ENCODE measurements at places on chromosomes 12 and 14. TPM values are rescaled to one million over a fixed set of nuclear protein-coding genes. Genes with fewer than 3 reads are reported as not detected.

- DNase-seq, result no peak
These were observed 50.6 kb upstream of the PTGR2 start for GRCh38 chr14:73800970-73801515.

DNA sequence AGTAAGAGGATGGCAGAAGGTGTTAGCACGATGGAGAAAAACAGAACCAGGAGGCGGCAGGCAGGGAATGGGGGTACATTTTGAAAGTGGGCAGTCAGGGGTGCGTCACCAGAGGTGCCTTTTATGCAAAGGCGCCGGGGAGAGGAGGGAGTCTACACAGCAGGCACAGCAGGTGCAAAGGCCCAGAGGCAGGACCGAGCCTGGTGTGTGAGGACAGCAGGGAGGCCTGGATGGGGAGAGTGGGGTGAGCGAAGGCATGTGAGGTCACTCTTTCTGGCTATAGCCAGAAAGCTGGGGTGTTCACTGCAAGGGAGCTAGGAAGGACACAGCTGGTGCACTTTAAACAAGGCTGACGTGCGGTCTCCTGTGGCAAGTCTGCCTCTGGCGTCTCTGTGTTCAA lies 65.0 kb downstream of the NCOR2 start:
- DNase-seq, result no peak

GRCh38 chr14:50106178-50106577 lies 10.2 kb downstream of the VCPKMT start:
- DNase-seq, result peak; percentile 3

STXBP6 gene
- 40.2 TPM for total RNA-seq

DNA sequence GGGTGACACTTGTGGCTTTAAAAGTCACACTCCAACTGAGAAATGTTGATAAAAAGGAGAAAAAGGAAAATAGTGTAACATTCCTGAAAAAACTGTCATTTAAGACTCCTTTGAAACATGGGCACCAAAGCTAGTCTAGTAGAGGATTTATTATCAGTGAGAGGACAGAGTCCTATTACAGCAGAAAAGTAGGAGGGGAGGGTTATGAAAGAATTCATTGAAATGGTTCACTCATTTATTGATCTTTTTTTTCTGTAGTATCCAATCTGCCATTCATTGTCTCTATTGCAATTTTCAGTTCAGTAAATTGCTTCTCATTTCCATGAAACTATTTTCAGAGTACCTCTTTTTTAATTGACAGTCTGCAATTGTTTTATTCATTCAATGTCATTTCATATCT lies 25.4 kb downstream of the PPM1A start:
- DNase-seq, result no peak

MSI1 gene
- not detected for total RNA-seq

Measured in LHCN-M2 (cell line).